Astrocyte of the cerebellum (primary cell): ENCODE measurements at places on chromosomes 6 and 20.

DNA sequence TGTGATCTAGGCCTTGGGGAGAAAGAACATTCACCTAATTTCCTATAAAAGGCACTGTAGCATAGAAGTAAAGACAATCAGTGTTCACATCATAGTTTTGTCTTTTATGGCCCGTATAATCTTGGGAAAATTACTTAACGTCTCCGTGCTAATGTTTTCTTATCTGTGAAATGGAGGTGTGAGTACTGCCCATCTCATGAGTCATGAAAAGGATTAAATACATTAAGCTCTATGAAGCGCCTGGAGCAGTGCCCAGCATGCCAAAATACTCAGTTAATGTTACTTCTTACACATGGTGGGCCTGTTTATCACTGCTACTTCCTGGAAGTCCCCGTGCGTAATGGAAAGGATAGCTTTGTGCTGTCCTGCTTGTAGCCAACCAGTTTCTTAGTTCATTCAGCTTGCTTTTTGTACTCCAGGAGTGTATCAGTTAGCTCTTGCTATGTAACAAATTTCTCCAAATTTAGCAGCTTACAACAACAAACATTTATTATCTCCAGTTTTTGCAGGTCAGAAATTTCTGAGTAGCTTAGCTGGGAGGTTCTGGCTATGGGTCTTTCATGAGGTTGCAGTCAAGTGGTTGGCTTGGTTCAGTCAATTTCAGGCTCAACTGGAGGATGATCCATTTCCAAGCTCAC is 103.6 kb upstream of the BMP2 start:
- DNase-seq = no peak

DNA sequence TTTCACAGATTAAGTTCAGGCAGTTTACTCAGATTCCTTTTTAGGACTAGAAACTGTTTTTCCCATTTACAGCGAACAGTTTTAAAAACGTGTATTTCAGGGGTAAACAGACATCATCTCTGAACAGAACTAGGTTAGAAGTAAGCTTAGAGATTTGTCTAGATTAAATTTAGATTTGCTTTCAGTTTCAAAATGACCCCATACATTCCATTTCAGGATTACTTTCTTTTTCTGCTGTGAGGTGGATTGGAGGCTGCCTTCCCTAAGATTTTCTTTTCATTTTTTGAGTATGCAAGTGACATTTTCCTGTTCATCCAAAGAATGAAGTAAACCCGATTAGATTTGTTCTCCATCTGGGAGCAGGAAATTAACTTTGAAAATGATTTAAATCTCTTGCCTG is 747.2 kb downstream of the KHDRBS2 start:
- DNase-seq = no peak

- peak; percentile 37 for DNase-seq
Observed at GRCh38 chr6:24931296-24931695, 4.5 kb downstream of the RIPOR2 start.

DNA sequence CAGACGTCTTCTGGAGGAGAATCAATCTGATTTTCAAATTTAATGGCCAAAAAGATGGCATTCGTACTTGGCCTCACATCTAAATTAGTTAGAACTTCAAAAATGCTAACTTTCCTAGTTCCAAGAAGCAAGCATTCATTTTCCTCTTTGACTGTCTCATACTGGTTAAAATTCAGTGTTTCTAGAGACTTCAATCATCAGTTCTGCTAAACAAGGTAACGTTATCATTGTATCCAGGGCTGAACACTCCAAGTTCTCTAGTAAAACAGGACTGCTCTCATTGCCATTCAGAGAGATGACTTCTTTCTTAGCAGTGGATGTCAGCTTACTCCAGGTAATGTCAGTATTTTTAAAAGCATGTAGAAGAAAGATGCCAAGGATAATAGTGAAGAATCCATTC is 34.6 kb upstream of the ENTPD6 start:
- DNase-seq = no peak

DNA sequence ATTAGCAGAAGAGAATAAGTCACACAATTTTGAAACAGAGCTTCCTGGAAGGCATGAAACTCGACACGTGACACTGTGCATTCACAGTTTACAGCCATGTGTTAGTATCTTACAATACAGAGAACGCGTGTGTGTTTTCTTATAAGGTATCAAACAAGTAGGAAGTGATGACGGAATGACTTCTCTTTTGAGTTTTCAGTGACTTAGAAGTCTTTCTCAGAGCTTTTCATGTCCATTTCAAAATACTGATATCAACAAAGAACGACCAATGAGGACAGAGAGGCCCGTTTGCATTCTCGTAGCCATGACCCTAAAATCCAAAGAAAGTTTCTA is 36.6 kb upstream of the DUSP22 start:
- no peak for DNase-seq

DNA sequence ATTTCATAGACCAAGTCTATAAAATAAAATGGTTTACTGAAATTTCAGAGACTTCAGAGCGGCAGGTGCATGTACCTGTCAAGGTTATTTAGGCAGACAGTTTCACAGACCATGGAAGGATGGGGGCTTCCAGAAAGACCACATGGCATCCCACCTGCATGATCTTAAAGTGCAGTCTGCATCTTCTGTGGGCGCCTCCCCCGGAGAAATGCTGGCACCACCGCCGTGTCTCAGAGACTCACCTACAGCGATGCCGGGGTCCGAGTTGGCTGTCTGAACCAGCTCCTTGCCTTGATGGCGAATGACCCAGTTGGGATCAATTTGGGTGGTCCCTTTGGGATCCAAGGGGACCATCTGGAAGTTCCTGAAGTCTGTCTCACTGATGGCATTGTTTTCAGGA is 30.6 kb downstream of the THBS2 start:
- no peak for DNase-seq

GRCh38 chr20:54476169-54477009 is 996 bp downstream of the DOK5 start:
- DNase-seq = no peak

DNA sequence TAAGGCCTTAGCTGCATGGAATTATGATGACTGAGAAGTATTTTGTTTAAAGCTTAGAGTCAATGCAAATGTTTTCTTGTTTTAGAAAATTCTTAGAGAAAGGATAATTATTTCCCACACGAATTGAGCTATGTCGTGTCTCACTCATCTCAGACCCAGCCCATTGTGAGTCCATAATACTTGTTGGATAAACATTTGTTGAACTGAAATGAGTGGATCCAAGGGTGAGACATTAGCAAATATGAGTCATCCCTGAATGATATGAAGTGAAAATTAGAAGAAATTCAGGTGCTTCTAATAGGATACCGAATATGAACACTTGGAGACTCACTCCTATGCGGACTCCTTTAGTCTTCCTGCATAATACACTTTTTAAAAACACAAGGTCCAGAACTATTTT is 41.6 kb upstream of the ARMC2 start:
- DNase-seq = no peak

DNA sequence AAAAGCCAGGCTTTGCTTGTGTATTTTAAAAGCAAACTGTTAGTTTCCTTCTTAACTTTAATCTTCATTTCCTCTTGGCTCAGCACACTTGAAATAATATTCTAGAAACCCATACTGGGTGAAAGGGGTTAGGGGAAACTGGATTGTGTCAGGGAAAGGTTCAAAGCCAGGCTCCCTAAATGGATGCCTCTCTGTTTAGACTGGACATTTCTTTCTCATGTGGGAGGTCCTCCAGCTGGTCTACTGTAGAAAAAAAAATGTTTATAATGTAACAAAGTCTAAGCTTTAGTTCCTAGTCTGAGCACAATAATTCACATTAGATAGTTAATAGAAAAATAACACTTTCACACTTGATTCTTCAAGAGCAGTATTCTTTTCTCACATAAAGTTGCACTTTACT is 89.0 kb upstream of the AKIRIN2 start:
- DNase-seq = no peak
